ENCODE measurements at places on chromosomes 3 and 15. TPM values are rescaled to one million over a fixed set of nuclear protein-coding genes. Genes with fewer than 3 reads are reported as not detected.

NR2E3 gene
- 0.43 TPM for total RNA-seq

APPL1 gene
- total RNA-seq = 45.7 TPM

CYP1A2 gene
- not detected for total RNA-seq

CCDC51 gene
- total RNA-seq = 23.2 TPM

HYAL1 gene
- total RNA-seq = 20.0 TPM

THPO gene
- not detected for total RNA-seq

ATP13A4 gene
- 1.6 TPM for total RNA-seq

ZCWPW2 gene
- 1.3 TPM for total RNA-seq

RLBP1 gene
- total RNA-seq = not detected

FANCD2OS gene
- not detected for total RNA-seq

ZBTB20 gene
- total RNA-seq = 72.0 TPM

DLEC1 gene
- 1.1 TPM for total RNA-seq

DUOX1 gene
- total RNA-seq = 37.7 TPM

MNS1 gene
- 1.1 TPM for total RNA-seq

AGBL1 gene
- total RNA-seq = not detected

LSAMP gene
- 14.9 TPM for total RNA-seq

CHST2 gene
- 3.5 TPM for total RNA-seq

UROC1 gene
- total RNA-seq = not detected

KLF15 gene
- 17.6 TPM for total RNA-seq

GNAT1 gene
- not detected for total RNA-seq

ATP2B2 gene
- 1.6 TPM for total RNA-seq

GCNT3 gene
- total RNA-seq = 0.09 TPM

CFAP44 gene
- total RNA-seq = 4.8 TPM

AP3S2 gene
- total RNA-seq = 45.0 TPM

ZNF197 gene
- 13.7 TPM for total RNA-seq

PRTG gene
- total RNA-seq = 3.2 TPM

GABRG3 gene
- 0.88 TPM for total RNA-seq

IGF1R gene
- 79.0 TPM for total RNA-seq

OR5K2 gene
- not detected for total RNA-seq

GNL3 gene
- 87.0 TPM for total RNA-seq

SACM1L gene
- total RNA-seq = 44.8 TPM

PARP15 gene
- total RNA-seq = 1.6 TPM

HCLS1 gene
- 72.7 TPM for total RNA-seq

FMN1 gene
- total RNA-seq = 11.6 TPM

VEPH1 gene
- total RNA-seq = 65.8 TPM

MEGF11 gene
- total RNA-seq = 0.07 TPM

CASR gene
- not detected for total RNA-seq

SMAD6 gene
- total RNA-seq = 8.2 TPM

LDHAL6B gene
- total RNA-seq = not detected

PDCD10 gene
- total RNA-seq = 31.3 TPM

IVD gene
- 246 TPM for total RNA-seq

TMEM40 gene
- total RNA-seq = not detected

TMOD3 gene
- 27.4 TPM for total RNA-seq
